ENCODE measurements at places on chromosomes 4 and X. TPM values are rescaled to one million over a fixed set of nuclear protein-coding genes. Genes with fewer than 3 reads are reported as not detected.
A peak's percentile ranks its signal among the peaks of the same experiment; 100 is the strongest.

The ART3 gene
- not detected for total RNA-seq

The CFAP47 gene
- total RNA-seq: 0.26 TPM

The NMU gene
- total RNA-seq: 13.2 TPM

The PABPC4L gene
- 6.4 TPM for total RNA-seq

The TSPAN7 gene
- total RNA-seq: 7.2 TPM

The CFI gene
- not detected for total RNA-seq

The CLDN2 gene
- not detected for total RNA-seq

The ZFYVE28 gene
- 1.8 TPM for total RNA-seq

GRCh38 chr4:183332447-183332846, 10.2 kb upstream of the CLDN24 start:
- DNase-seq: no peak
- no peaks in the 10 kb centered on the region for H3K27me3 ChIP-seq
- H3K36me3 ChIP-seq: no peaks in the 10 kb centered on the region
- no peak overlapping the region for H3K4me3 ChIP-seq
- peaks cover 13% of the 10 kb centered on the region for H3K4me1 ChIP-seq

GRCh38 chr4:6183740-6184139, 16.6 kb downstream of the JAKMIP1 start:
- no peaks in the 10 kb centered on the region for H3K27me3 ChIP-seq
- no peak for DNase-seq
- no peak overlapping the region for H3K4me3 ChIP-seq

DNA sequence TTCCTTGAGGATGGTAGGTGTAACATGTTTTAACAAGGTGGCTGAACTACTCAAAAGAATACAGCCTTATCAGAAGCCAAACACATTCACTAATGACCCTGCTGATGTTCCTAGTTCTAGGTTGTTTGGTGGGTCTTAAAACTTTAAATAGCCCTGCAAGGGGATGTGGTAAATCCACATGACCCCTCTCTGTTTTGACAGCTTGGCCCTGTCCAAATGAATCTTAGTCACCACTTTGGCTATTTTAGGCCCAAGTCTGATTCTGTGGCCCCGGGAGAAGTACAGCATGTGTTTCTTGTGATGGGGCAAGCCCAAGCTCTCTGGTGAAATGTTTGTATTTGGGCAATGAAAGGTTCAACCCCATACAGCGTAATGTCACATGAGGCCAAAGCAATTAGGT, 54.5 kb upstream of the GPR34 start:
- no peak overlapping the region for H3K27ac ChIP-seq
- H3K4me3 ChIP-seq: no peak overlapping the region
- no peaks in the 10 kb centered on the region for H3K27me3 ChIP-seq

DNA sequence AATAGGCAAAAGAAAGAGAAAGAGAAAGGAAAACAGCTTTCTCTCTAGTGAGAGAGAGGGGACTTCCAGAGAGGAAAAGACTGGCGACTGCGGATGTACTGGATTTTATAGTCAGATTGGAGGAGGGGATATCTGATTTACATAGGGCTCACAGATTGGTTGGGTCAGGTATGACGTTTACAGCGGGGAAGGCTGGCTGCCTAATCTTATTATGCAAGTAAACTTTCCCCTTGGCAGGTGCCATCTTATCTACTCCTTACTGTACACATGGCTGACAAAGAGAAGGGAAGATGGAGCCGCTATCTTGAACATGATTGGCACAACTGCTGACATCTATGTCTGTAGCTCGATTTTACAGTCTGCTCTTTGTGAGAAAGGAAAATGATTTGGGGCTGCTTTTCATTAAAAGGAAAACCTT, 25.4 kb downstream of the RBPJ start:
- no peaks in the 10 kb centered on the region for H3K27me3 ChIP-seq
- no peaks in the 10 kb centered on the region for H3K4me1 ChIP-seq
- DNase-seq: peak; percentile 63
- H3K4me3 ChIP-seq: no peak overlapping the region
- no peak overlapping the region for H3K27ac ChIP-seq
- H3K36me3 ChIP-seq: no peaks in the 10 kb centered on the region

- no peaks in the 10 kb centered on the region for H3K4me1 ChIP-seq
- peak overlapping the region; percentile 99 for H3K27ac ChIP-seq
- H3K4me3 ChIP-seq: no peak overlapping the region
- H3K36me3 ChIP-seq: no peaks in the 10 kb centered on the region
- no peaks in the 10 kb centered on the region for H3K27me3 ChIP-seq
- no peak for DNase-seq
Measured at GRCh38 chr4:40316333-40316781, 18.8 kb upstream of the CHRNA9 start.

GRCh38 chr4:155618183-155618838, 48.3 kb upstream of the GUCY1A1 start:
- H3K27ac ChIP-seq: no peak overlapping the region
- no peak overlapping the region for H3K4me3 ChIP-seq
- H3K36me3 ChIP-seq: no peaks in the 10 kb centered on the region
- no peaks in the 10 kb centered on the region for H3K27me3 ChIP-seq
- no peaks in the 10 kb centered on the region for H3K4me1 ChIP-seq

DNA sequence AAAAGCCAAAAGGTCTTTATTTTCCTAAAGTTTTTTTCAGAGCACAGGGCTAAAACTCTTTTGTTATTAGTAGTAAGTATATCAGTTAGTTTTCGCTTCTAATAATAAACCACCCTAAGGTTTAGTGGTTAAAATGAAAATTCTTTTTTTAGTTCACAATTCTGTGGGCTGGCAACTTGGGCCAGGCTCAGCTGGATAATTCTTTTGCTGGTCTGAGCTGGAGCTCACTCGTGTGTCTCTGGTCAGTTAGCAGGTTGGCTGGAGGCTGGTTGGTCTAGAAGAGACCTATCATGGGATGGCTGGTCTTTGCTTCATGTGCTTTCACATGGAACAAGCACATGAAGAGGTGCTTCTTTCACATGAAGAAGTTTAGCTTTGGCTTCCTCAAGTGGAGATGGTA, 227.1 kb upstream of the LCORL start:
- H3K4me3 ChIP-seq: no peak overlapping the region
- DNase-seq: no peak
- no peaks in the 10 kb centered on the region for H3K36me3 ChIP-seq
- no peaks in the 10 kb centered on the region for H3K4me1 ChIP-seq
- H3K27ac ChIP-seq: no peak overlapping the region

DNA sequence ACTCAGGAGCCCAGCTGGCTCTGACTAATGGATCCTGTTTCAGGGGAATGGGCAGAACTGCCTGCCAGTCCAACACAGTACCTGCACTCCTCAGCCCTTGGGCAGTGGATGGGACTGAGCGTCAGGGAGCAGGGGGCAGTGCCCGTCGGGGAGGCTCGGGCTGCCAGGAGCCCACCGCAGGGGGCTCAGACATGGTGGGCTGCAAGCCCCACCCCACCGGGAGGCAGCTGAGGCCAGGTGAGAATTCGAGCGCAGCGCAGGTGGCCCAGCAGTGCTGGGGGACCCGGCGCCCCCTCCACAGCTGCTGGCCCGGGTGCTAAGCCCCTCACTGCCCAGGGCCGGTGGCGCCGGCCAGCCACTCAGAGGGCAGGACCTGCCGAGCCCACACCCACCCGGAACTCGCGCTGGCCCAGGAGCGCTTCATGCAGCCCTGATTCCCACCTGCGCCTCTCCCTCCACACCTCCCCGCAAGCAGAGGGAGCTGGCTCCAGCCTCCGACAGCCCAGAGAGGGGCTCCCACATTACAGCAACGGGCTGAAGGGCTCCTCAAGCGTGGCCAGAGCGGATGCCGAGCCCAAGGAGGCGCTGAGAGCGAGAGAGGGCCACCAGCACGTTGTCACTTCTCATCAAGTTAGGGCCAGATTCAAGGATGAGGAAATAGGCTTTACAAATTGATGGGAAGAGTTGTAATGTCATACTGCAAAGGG, 668.8 kb downstream of the GALNTL6 start:
- H3K36me3 ChIP-seq: no peaks in the 10 kb centered on the region
- H3K4me3 ChIP-seq: no peak overlapping the region
- no peaks in the 10 kb centered on the region for H3K27me3 ChIP-seq
- H3K27ac ChIP-seq: no peak overlapping the region
- no peak for DNase-seq

GRCh38 chr4:137376312-137376711, 156.0 kb downstream of the PCDH18 start:
- no peak for DNase-seq
- H3K4me1 ChIP-seq: no peaks in the 10 kb centered on the region
- no peak overlapping the region for H3K27ac ChIP-seq
- no peaks in the 10 kb centered on the region for H3K27me3 ChIP-seq

GRCh38 chr4:185513489-185514181, 21.7 kb downstream of the PDLIM3 start:
- H3K27ac ChIP-seq: no peak overlapping the region
- no peaks in the 10 kb centered on the region for H3K27me3 ChIP-seq
- H3K4me3 ChIP-seq: no peak overlapping the region
- H3K4me1 ChIP-seq: no peaks in the 10 kb centered on the region
- DNase-seq: no peak
- H3K36me3 ChIP-seq: peaks cover 17% of the 10 kb centered on the region

DNA sequence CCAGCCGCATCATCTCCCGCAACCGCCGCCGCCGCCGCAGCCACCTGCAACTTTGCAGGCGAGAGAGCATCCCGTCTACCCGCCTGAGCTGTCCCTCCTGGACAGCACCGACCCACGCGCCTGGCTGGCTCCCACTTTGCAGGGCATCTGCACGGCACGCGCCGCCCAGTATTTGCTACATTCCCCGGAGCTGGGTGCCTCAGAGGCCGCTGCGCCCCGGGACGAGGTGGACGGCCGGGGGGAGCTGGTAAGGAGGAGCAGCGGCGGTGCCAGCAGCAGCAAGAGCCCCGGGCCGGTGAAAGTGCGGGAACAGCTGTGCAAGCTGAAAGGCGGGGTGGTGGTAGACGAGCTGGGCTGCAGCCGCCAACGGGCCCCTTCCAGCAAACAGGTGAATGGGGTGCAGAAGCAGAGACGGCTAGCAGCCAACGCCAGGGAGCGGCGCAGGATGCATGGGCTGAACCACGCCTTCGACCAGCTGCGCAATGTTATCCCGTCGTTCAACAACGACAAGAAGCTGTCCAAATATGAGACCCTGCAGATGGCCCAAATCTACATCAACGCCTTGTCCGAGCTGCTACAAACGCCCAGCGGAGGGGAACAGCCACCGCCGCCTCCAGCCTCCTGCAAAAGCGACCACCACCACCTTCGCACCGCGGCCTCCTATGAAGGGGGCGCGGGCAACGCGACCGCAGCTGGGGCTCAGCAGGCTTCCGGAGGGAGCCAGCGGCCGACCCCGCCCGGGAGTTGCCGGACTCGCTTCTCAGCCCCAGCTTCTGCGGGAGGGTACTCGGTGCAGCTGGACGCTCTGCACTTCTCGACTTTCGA, 654 bp downstream of the ATOH1 start:
- H3K27me3 ChIP-seq: peaks cover 99% of the 10 kb centered on the region
- DNase-seq: peak; percentile 85
- H3K36me3 ChIP-seq: no peaks in the 10 kb centered on the region
- H3K4me3 ChIP-seq: peak overlapping the region; percentile 73

DNA sequence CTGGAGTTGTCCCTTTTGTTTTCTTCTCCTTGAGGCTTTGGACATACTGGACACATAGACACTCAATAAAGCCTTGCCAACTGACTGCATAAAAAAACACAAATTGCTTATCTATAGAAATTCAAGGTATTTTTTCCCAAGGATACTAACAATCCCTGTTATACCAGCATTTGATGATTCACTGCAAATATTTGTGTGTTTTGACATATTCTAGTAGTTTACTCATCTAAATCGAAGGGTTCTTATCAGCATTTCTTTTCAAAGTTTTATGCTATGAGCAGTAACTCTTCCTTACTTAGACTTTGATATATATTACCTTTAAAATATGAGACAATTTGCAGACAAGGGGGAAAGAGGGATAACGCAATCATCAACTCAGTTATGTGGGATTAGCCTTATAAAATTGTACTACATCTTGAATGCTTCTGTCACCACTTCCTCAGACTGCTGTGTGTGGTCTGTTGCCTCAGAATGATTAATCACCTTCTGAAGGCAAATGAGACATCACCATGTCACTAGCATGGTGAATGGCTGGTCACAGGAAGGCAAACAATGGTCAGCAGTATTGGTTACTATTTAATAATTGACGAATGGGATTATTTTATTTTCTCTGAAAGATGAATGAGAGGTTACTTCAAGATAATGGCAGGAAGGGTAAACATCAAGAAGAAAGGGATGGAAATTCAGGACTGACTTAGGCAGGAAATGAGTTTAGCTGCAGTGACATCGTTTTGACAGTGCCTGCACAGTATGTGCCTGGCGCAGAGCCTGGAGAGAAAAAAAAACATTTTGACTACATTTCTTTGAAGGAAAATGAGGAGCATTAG, 544.3 kb upstream of the CNKSR2 start:
- no peaks in the 10 kb centered on the region for H3K4me1 ChIP-seq
- no peak overlapping the region for H3K4me3 ChIP-seq

DNA sequence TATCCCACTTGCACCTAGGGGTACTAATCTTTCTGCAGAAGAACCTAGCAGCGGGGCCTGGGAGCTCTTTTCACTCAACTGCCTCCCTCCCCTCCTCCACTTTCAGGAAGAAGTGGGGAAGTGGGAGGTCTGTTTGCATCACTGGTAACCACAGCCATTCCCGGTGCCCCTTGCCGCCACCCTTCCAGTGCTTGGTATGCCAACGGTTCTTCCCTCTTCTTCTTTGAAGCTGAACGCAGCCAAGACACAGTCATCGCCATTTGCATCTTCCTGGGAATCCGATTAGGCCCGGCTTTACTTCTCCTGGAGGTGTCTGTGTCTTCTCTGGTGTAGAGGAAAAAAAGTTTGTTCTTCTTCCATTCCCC, 47.2 kb upstream of the RBPJ start:
- H3K4me3 ChIP-seq: no peak overlapping the region
- no peaks in the 10 kb centered on the region for H3K36me3 ChIP-seq
- H3K4me1 ChIP-seq: no peaks in the 10 kb centered on the region
- H3K27me3 ChIP-seq: no peaks in the 10 kb centered on the region
- peak; percentile 75 for DNase-seq

GRCh38 chr4:3623106-3623505, 90.9 kb upstream of the LRPAP1 start:
- no peaks in the 10 kb centered on the region for H3K27me3 ChIP-seq
- H3K4me1 ChIP-seq: no peaks in the 10 kb centered on the region
- no peak for DNase-seq
- H3K27ac ChIP-seq: no peak overlapping the region
- H3K36me3 ChIP-seq: no peaks in the 10 kb centered on the region

DNA sequence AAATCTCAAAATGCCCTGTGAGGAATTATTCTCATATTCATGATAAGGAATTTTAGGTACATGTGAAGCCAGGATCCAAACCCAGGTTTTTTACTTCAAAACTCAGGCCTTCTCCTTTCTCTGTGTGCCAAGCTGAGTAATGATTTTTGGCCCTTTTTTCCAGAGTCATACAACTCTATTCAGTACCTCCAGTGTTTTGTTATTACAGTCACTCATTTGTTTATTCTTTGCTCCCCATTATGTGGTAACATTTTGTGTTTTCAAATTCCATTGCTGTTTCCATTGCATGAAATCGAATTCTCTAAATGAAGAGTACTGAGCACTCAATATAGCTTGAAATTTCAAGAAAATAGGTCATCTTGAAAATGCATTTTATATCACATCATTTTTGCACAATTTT, 315.4 kb downstream of the NR3C2 start:
- H3K36me3 ChIP-seq: no peaks in the 10 kb centered on the region
- H3K27ac ChIP-seq: no peak overlapping the region
- H3K4me1 ChIP-seq: no peaks in the 10 kb centered on the region
- no peaks in the 10 kb centered on the region for H3K27me3 ChIP-seq
- H3K4me3 ChIP-seq: no peak overlapping the region
